ENCODE measurements at places on chromosomes 11 and 22. TPM values are rescaled to one million over a fixed set of nuclear protein-coding genes. Genes with fewer than 3 reads are reported as not detected.
A peak's percentile ranks its signal among the peaks of the same experiment; 100 is the strongest.

DNA sequence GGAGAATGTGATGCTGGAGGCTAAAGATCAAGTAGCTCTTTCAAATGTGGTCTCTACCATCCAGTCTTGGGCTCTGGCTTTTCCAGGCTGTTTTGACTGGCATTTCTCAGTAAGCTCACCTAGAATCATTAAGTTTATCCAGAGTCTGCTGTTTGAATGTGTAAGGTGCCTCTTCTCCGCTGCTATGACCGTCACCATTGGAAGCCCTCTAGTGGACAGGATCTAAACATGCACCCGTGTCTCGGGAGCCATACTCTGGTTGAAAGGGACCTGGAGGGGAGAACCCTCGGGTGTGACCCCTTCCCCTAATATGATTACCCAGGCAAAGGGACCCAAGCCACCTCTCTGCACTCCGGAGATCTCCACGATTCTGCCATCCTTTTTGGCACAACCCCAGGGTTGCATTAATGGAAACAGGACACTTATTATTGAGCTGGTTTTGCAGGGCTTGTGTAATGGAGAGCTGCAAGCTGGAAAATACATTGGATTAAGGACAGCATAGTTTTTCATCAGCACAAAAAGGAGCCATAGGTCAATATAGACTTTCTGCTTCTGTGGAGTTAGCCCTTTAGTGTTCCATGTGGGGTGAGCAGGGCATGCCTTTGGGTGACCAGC is 191.0 kb upstream of the LARGE1 start:
- DNase-seq: peak; percentile 18

SERHL2 gene
- total RNA-seq: 4.4 TPM

ROBO4 gene
- 29.7 TPM for total RNA-seq

DNA sequence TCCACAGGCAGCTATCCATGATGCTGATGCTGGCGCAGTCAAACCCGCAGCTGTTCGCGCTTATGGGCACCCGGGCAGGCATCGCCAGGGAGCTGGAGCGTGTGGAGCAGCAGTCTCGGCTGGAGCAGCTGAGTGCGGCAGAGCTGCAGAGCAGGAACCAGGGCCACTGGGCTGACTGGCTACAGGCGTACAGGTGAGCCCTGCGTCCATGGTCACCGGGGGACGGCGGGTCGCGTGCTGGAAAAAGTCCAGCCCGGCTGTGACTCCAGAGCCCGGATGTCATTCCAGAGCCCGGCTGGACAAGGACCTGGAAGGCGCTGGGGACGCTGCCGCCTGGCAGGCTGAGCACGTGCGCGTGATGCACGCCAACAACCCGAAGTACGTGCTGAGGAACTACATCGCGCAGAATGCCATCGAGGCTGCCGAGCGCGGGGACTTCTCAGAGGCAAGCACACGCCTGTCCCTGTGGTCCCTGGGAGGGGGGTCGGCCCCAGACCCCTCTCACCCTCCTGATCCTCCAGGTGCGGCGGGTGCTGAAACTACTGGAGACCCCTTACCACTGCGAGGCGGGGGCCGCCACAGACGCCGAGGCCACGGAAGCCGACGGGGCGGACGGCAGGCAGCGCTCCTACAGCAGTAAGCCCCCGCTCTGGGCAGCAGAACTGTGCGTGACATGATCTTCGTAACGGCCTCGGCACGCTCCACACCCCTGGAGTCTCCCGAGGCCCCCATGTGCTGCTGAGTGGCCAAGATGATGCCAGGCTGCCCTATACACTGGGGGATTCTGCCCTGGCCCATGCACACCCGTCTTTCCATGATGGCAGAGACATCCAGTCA is 16.1 kb downstream of the SELENOO start:
- peak; percentile 21 for DNase-seq

- no peak for DNase-seq
Measured at GRCh38 chr11:68908273-68908672, 4.6 kb downstream of the IGHMBP2 start.

GRCh38 chr22:31958625-31959239 is 14.4 kb downstream of the YWHAH start:
- DNase-seq: no peak

GRCh38 chr22:46834021-46834737 is 71.7 kb downstream of the TBC1D22A start:
- no peak for DNase-seq

UBASH3B gene
- total RNA-seq: 3.7 TPM

CAVIN3 gene
- total RNA-seq: 78.8 TPM

DNA sequence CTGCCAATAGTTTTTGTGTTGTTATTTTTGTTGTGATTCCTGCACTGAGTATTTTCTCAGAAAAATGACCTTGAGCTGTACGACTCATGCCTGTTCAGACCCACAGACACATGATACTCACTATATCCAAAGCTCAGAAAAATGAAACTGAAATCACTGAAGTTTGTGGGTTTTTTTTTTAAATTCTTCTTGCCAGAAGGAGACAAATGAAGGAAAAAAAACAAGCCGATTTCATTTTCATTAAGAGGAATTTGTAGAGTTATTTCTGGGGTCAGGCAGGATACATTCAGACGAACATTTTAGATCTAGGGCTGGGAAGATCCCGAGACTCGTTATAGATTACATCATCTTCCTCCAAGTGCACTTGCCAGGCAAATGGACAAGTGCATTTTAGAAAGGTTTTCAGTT is 60.4 kb downstream of the BMAL1 start:
- DNase-seq: no peak

DNA sequence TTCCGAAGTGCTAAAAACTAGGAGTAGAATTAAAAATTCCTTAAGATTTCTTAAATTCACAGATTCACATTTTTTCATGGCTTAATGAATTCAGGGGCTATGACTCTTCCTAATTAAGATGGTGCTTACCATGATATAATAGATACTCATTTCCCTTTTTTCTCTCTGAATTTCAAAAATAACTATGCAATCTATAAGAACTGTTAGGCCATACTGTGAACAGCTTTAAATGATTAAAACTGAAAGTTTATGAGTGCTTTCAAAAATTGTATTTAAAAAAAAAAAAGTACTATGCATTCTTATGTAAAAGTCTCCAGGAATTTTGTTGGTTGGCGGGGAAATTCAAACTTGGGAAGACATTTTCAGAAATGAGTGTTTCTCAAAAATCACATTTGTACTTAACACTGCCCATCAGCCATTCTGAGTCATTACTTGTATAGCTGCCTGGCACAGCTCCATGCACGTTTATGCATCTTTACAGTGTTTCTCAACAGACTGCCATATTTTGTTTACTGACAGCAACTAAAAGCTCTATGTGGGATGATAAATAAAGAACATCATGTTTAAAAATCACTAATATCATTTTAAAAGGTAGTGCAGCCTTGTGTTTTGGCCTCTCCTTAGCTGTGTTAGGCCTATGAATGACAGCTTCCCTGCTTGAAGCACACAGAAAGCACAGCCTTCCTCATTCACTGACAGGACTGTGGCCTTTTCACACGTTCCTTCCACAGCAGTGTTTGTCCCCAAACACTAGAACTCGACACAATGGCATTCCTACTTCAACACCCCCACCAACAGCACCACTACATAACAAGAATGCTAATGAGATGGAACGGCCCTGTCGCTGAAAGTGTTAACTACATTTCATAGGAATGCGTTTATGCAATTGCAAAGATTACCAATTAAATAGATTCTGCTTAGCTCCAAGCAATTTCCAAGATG is 131.4 kb downstream of the DCDC1 start:
- no peak for DNase-seq

DNA sequence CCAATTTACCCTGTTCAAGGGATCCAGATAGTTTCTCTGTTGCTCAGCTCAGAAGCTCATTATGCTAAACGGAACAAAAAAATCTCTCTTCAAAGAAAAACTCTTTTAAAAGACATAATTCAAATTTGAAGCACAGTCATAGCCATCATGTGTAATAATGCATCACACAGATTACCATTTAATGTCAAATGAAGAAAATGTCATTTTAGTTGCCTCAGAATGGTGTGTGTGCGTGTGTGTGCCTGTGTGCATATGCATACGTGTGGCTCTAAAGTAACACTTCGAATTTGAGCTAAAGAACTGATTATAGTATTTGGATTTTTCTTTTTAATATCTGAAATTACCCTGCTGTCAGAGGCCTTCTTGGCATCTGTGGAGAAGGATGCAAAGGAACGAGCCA is 9.9 kb downstream of the TTC12 start:
- no peak for DNase-seq

GRCh38 chr22:49404576-49405241 is 423.0 kb downstream of the BRD1 start:
- DNase-seq: no peak

C11orf42 gene
- total RNA-seq: not detected

DNA sequence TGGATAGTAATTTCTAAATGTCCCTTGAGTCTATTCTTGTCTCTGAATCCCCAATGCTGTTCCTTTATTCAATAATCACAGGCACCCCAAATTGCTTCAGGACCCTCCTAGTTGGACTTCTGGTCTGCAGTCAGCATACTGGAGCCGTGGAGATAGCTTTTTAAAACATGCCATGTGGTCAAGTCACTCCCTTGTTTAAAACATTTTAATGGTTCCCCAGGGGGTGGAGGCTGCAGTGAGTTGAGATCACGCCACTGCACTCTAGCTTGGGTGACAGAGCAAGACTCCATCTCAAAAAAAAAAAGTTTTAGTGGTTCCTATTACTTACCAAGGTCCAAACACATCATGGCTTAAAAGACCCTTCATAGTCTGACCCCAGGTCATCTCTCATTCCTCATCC is 220.3 kb downstream of the ADAMTS15 start:
- DNase-seq: no peak

DNA sequence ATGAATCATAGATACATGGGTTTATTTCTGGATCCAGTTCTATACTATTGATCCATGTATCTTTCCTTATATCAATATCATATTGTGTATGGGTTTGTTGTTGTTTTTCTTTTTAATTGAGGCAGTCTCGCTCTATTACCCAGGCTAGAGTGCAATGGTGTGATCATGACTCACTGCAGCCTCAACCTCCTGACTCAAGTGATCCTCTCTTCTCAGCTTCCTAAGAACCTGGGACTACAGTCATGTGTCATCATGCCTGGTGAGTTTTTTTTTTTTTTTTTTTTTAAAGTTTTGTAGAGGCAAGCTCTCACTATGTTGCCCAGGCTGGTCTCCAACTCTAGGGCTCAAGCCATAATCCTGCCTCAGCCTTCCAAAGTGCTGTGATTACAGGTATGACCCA is 1589.4 kb upstream of the TENM4 start:
- no peak for DNase-seq

DNA sequence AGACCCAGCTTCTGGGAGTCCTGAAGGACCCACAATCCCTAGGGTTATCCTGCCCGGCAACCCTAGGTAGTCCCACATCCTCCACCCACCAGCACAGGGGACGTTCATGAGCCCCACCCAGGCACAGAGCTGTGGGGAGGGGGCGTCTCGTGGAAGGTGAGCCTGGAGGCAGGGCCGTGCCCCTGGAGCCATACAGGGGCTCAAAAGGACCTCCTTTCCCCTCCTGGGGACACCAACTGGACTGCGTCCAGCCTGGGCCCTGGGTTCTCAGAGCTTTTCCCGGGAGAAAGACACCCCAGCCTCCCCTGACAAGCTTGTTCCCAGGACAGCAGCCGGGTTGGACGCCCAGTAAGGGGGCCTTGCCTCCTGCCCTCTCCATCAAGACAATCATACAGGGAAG is 78.4 kb downstream of the BRD1 start:
- no peak for DNase-seq

CDC42BPG gene
- under 0.01 TPM for total RNA-seq

DNA sequence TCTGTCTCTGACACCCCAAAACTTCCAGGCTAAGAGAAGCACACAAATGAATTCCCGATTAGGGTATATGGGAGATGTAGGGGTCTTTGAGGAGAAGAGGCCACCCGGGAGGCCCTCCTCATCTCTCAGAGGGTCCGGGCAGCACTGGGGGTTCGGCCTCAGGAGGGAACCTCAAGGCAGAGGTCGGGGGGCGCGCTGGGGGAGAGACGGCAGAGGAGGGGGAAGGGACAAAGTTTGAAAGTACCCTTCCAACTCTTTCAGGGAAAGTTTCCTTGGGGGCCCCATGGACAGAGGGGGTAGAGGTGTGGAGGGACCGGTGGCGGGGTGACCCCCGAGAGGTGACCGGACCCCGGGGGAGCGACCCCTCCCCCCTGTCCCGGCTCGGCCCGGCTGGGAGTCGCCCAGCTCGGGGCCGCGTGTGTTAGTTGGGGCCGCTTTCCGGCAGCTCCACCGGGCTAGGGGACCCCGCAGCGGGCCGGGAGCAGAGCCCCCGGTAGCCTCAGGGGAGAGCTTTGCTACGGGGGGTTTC is 3.3 kb upstream of the GCAT start:
- DNase-seq: no peak

GNAZ gene
- 15.4 TPM for total RNA-seq

- DNase-seq: no peak
Measured at GRCh38 chr22:32546496-32546895, 71.9 kb downstream of the FBXO7 start.

- no peak for DNase-seq
Measured at GRCh38 chr11:94129512-94130297, 1.1 kb downstream of the PANX1 start.

DNA sequence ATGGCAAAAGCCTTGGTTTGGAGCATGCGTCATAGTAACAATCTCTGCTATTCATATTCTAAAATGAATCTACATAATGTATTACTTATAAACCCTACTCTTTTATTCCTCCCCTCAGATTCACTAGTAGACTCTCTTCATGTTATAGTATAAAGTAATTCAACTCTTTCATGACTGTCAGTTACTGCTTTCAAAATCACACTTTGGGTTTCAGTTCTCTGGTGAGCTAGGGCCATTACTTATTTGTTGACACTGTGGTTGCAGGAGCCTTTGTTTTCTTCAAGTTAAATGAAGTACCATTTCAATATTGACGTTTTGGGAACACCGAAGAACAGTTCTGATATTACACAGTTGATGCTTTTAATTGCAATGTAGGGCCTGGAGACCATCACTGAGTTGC is 378.4 kb downstream of the DDX10 start:
- DNase-seq: no peak

- no peak for DNase-seq
Measured at GRCh38 chr11:2520736-2521035, 75.9 kb downstream of the KCNQ1 start.

- no peak for DNase-seq
Measured at GRCh38 chr22:25134451-25134850, 65.2 kb upstream of the CRYBB3 start.

GRCh38 chr11:128563942-128564641 is 23.3 kb downstream of the ETS1 start:
- no peak for DNase-seq

DNA sequence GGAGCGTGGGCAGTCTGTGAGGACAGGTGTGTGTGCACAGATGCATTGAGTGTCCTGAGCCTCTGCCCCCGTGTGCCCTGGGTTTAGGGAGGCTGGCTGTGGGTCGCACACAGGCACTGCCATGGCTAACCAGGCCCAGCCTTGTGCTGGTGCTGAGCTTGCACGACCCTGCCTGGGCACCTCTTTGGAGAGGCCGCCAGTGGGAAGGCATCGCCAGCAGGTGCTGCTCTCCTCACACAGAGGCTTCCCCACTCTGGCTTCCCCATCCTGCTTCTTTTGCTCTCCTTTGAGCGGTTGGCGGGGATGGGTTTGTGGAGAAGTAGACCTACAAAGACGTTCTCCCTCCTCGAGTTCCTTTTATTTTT is 4.1 kb downstream of the WNT7B start:
- no peak for DNase-seq

TTC36 gene
- not detected for total RNA-seq

RFPL3 gene
- total RNA-seq: not detected

GRCh38 chr22:44305888-44306287 is 6.9 kb downstream of the SHISAL1 start:
- peak; percentile 91 for DNase-seq

KDM4E gene
- total RNA-seq: not detected
